ENCODE measurements at places on chromosomes 6 and 20.

GRCh38 chr20:37364013-37364926, 18.3 kb downstream of the SRC start:
- no peak for DNase-seq

DNA sequence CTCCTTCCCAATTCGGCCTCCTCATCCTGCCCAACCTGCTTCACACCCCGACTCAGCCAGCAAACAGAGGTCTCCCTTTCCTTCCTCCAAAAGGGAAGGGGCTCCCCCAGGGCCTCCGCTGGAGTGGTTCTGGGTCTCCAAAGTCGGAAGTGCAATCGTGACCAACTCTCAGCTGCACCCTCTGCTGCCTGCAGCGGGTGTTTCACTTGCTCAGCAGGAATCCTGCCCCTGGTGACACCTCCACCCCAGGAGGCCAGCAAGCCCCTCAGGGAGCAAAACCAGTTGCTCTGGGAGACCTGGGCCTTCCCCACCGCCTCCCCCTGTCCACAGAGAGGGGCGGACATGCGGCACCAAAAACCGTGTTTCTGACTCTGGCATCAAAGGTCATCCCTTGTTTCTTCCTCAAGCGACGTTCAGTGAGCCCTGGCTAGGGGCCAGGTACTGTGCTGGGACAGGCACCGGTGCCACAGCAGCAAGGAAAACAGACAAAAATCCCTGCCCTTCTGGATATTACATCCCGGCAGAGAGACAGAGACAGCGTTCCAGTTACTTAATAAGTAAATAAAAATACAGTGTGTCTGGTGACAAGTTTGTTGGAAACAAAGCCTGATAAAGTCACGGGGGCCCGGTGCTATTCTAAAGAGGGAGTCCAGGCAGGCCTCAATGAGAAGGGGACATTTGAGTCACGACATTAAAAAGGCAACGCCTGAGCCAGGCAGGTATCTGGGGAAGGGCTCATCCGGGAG, 219.0 kb downstream of the BMP7 start:
- DNase-seq, result no peak

GRCh38 chr6:135192256-135193174, 11.4 kb downstream of the MYB start:
- no peak for DNase-seq

DNA sequence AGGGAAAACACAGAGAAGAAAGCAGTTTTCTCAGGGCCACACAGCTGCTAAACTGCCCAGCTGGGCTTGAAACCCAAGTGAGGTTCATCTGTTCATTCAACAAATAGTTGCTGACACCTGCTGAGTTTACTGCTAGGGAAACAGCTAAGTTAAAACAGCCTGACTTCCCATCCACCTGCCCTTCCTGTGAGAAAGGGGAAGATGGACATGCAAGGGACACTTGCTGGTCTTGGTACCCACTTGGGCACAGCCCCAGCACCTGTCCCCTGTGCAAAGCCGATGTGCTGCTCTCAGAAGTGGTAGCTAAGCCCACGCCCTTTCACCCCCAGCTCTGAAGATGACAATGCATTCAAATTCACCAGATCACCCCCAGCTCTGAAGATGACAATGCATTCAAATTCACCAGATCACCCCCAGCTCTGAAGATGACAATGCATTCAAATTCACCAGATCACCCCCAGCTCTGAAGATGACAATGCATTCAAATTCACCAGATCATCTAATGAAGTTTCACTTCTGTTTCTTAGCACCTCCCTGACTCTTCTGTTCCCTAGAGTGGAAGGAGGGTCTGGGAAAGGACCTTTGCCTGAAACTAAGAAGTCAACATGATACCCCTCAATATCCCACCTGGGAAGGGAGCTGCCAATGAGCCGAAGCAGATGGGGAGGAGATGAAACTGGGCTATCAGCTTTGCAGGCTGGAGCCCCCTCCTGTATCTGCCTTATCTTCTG, 46.0 kb upstream of the TOP1 start:
- DNase-seq, result no peak

DNA sequence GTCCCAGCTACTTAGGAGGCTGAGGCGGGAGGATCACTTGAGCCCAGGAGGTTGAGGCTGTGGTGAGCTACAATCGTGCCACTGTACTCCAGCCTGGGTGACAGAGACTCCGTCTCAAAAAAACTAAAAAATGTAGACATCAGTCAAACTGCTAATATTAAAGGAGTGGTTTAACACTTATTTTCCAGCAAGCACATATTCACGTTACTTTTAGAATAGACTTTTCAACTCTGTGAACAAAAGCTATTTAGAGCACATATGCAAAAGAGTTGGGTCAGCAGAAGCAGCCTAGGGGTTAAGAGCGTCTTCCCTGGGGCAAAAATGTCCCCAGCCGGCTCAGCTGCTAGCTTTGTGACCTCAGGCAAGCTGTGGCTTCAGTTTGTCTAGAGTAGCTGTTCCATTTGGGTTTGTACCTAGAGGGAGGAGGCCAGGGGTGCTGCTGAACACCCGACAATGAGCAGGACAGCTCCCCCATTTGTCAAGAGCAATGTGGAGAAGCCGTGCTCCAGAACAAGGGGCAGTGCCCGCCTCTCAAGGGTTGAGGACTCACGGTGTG, 62.5 kb upstream of the PTGIS start:
- DNase-seq, result no peak

DNA sequence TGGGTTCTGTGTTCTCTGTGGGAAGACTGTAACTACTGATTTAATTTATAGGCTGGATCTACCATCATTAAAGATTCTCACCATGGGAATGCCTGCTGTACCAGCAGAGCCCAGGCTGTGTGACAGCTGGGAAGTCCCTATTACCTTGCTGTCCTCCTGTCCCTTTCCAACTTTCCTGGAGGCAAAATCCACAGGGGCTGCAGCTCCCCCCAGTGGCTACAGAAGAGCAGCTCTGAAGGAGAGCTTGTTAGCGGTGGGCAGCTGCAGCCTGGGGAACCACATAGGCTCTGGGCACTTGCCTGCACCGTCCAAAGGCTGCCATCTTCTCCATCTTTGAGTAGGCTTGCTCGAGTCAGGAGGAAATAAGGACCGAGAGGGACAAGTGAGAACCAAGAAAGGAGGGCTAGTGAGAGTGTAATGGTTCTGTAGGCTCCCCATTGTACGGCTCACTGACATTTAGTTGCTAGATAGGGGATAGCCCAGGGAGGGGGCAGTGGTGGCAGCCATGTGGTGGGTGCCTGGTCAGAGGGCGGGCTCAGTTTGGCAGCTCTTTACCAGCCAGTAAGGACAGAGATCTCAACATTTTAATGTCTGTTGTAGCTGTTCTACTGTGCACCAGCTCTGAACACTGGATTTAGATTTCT, 155.1 kb upstream of the MLIP start:
- DNase-seq, result peak; percentile 77

DNA sequence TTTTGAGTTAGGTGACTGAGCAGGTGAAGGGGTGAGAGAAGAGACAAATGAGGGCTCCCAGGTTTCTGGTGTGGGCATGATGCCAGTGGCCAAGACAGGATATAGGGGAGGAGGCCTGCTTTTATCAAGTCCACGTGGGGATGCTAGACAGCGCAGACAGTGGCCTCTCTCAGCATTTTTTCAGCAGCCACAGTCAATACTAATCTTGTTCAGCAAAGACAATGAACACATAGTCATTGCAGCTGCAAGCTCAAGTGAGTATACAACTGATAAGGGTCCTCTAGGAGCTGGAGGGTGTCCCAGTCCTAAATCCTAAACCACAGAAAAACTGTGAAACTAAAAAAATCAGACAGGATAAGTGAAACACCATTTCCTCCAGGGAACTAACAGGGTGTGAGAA, 48.6 kb downstream of the UQCC1 start:
- DNase-seq, result no peak

DNA sequence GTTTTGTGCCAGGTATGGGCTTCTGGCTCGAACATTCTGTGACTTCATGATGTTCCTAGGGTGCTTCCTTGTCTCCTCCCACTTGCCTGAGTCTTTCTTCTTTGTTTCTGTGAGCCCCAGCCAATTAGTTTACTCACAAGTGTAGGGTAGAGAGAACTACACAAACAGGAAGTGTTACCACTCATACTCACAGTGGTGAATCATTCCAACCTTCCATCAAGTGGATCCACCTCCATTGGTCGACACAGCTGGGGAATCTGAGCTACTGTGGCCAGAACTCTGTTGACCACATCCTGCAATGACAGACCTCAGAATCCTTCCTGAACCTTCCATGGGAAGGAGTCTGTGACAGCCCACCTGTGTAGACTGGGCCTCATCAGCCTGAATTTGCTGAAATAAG, 76.8 kb downstream of the UNC5CL start:
- DNase-seq, result peak; percentile 85

- DNase-seq, result no peak
Measured at GRCh38 chr6:25456249-25457040, 177.3 kb downstream of the CARMIL1 start.

DNA sequence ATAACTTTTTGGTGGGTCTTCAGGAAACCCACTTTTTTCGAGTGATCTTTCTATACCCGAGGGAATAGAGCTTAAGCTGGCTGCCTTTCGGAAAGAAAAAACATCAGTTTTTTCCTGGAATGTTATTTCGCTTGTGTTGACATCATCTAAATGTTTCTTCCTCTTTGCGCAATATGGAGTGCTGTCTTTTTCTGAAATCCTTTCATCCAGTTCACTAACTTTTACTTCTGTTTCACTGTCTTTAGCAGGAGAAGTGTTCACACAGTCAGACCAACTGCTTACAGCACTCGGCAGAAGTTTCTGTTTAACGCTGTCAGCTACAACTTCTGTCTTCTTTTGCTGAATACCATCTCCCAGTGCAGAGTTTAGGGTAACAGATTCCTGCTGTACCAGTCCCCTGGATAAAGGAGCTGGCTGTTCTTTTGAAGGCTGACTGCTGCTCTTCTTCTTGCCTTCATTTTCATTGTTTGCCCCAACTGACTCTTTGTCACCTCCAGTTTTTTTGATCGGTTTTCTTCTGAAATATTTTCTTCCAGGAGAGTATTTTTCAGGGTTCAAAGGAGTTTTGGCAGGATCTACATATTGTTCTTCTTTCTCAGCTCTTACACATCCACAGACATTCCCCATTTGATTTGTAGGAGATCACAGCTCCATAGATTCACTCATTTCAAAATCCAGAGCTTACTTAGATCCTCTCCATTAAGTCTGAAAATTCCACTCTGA, 50.0 kb upstream of the DST start:
- DNase-seq, result peak; percentile 33

DNA sequence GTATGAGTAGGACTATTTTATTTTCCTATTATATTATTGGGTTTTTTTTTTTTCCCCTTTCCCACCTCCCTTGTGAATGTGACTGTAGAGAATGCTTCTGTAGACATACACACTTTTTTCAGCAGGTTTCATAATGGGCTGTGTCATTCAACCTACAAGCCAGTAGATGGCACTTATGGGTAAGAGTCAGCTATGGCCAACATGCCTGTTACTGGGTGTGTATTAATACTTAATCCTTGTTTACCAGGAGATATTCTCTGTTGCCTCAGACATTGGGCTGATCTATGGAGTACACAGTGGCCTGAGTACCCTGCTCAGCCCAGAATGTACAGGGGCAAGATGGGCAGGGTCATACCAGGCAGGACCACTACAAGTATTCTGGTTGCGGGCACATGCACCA, 382.5 kb downstream of the EPHA7 start:
- no peak for DNase-seq

DNA sequence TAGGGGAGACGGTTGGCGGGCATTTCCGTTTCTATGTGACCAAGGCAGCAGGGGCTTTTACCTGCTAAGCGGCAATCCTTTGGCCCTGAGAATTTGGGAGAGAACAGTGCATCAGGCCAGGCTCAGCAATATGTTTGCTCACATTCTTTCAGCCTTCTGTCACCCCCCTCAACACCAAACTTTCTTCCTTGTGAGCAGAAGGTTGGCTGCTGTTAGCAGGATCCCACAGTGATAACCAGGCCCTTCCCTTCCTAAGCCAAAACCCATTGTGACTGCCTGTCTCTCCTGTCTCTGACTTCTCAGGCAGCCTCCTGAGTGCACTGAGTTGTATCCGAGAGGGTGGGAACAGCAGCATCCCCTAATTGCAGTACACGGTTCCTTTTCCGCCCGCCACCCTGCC, 43.7 kb downstream of the STK35 start:
- DNase-seq, result no peak

DNA sequence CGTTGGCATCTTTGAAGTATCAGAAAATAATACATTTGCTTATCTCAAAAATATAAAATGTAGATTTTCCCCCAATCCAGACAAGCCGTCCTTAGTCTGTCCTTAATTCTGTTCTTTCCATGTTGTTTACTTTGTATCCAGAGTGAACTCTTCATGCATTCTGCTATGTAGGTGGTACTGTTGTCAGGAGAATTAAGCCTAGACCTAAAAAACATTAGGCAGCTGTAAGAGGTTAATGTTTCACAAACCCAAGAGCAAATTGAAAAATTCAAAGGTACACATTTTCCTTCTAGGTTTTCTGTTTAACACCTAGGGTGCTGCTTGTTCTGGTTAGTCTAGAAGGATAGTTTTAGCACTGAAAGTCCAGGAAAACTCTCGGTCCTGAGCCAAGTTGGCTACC, 426.4 kb downstream of the QKI start:
- DNase-seq, result no peak

- no peak for DNase-seq
Measured at GRCh38 chr6:111768431-111768770, 104.9 kb downstream of the FYN start.

- DNase-seq, result no peak
Measured at GRCh38 chr6:169415179-169415578, 161.5 kb upstream of the THBS2 start.

GRCh38 chr6:90162648-90163387, 133.8 kb downstream of the BACH2 start:
- DNase-seq, result no peak

DNA sequence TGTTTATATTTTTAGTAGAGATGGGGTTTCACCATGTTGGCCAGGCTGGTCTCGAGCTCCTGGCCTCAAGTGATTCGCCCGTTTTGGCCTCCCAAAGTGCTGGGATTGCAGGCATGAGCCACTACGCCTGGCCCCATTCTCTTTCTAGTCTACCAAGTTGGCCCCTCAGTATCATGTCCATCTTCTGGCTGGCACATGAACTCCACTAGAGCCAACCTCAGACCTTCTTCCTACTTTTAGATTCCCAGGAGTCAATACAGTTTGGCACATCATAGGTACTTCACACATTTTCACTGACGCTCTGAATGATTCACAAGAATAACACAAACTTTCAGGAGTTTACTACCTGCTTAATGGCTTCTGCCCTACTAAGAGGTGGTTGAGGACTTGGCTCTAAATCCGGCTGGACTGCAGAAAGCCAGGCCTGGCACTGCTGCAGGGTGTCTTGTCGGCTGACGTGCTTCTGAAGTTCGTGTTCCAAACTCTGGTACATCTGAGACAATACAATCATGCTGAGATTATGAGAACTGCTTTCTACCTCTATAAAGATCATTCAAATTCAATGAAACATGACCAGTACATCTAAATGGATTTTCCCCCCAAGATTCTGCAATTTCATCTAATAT, 293.3 kb downstream of the SYNE1 start:
- DNase-seq, result no peak
